ENCODE measurements at places on chromosomes 12 and 14.

DNA sequence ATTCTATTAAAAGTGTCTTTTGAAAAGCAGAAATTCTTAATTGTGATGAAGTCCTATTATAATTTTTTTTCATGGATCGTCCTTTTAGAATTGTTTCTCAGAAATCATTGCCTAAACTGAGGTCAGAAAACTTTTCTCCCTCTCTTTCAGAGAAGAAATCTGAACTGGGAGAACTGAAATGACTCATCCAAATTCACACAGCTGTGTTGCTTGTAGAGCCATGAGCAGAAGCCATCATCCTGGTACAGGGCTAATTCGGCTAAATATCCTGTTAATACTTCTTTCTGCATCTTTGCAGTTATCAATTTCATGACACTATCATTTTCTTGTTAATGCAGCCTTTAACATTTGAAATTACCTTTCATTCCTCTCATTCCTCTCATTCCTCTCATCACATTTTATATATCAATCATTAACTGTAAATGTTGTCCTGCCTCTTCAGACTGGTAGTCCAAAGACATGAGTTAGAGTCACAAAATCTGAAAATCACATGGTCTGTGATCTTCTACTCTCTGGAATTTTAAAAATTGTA is 15.5 kb downstream of the SLC15A5 start:
- DNase-seq: no peak

- peak; percentile 43 for DNase-seq
Observed at GRCh38 chr12:121812320-121812871, 8.6 kb downstream of the SETD1B start.

- no peak for DNase-seq
Observed at GRCh38 chr12:66379616-66380015, 77.3 kb downstream of the HELB start.

- DNase-seq: no peak
Observed at GRCh38 chr12:77953528-77954205, 123.0 kb downstream of the NAV3 start.

GRCh38 chr14:63200035-63200740 is 4.1 kb upstream of the RHOJ start:
- no peak for DNase-seq

DNA sequence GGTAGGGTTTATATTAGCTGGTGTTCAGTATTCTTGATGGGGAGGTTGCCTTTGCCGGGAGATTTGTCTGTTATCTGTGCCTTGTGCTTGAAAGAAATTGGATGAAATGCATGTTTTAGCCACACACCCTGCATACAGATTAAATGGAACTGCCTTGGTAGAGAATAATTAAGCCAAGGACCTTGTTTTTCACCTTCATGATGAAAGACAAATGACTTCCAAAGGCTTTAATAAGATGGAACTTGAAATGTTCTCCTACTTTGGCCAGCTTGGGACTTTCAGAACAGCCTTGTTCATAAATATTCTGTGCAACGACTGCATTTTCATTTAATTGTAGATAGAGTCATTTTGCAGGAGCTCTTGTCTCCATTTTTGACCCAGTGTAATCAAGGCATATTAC is 21.2 kb downstream of the JDP2 start:
- no peak for DNase-seq

DNA sequence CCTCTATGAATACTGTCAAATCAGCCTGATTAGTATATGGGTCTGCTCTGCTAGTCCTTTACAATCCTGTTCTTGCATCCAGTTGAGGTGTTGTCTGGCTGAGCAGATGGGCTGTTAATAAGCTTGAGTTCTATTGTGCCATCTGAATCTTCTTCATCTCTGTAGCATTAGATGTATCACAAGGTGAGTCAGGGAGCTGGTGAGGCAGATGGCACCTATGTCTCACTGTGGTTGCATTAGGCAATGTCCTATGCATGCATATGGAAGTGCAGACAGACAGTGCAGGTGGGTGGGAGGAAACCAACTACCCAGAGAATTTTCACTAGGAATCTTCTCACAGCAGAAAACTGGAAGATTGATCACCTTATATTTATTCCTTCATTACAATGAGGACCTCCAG is 165.7 kb upstream of the STXBP6 start:
- DNase-seq: no peak

DNA sequence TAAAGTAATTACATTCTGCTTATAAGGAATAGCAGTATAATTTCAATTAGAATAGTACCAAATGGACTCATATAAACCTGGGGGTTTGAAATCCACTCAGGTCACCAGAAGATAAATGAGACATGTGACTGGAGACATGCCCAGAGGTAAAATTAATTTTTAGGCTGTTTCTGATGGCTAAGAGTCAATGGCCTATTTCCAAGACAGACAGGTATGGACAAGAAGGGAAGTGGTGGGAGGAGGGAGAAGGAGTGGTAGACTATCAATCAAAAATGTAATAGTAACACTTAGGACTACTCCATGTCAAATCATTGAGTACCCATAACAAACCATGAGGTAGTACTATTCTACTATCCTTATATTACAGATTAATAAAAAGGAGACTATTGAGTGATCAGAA is 544.0 kb downstream of the GALC start:
- DNase-seq: no peak

GRCh38 chr14:71758229-71758951 is 173.8 kb upstream of the RGS6 start:
- DNase-seq: no peak

- DNase-seq: no peak
Observed at GRCh38 chr12:79886917-79887519, 47.9 kb downstream of the PPP1R12A start.

GRCh38 chr14:95338436-95338835 is 18.7 kb upstream of the CLMN start:
- no peak for DNase-seq

- DNase-seq: no peak
Observed at GRCh38 chr12:76329159-76329558, 19.1 kb downstream of the BBS10 start.

DNA sequence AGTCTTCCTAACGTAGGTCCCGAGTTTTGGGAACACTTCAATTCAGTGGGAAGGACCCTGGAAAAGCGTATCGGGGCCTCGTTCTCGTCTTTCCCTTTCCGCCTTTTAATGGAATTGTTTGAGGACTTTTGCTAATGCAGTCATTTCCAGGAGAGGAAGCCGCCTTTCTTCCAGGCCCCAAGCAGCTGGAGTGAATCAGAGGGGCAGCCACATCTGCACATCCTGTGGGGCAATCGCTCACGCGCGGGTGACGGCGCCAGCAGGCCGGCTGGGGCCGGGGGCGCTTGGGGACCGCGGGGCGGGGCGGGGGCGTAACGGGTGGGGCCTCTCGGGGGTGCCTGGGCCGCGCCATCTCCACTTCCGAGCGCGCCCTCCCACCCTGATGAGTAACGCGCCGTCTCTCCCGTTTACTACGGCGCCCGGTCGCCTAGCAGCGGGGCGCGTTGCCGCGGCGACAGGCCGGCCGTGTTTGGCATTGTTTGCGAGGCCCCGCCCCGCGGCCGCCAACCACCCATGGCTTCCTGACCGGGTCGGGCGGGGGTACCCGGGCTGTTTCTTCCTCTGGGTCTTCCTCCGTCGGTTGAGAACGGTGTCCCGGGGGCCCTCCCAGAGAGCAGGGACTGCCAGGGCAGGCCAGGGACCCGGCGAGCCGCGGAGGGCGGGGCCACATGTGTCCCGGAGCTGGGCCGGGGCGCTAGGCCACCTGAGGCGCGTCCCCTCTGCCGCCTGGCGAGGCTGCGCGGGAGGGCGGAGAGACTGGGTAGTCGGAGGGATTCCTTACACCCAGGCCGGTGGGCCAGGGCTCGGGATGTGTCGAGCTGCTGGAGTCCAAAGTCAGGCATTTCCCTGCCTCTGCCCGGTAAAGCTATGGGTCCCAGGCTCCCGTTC is 2.3 kb downstream of the GSG1 start:
- peak; percentile 95 for DNase-seq

GRCh38 chr12:57146092-57146491 is 1.3 kb downstream of the LRP1-AS start:
- DNase-seq: no peak

- peak; percentile 25 for DNase-seq
Observed at GRCh38 chr12:9039397-9039977, 50.1 kb downstream of the KLRG1 start.

DNA sequence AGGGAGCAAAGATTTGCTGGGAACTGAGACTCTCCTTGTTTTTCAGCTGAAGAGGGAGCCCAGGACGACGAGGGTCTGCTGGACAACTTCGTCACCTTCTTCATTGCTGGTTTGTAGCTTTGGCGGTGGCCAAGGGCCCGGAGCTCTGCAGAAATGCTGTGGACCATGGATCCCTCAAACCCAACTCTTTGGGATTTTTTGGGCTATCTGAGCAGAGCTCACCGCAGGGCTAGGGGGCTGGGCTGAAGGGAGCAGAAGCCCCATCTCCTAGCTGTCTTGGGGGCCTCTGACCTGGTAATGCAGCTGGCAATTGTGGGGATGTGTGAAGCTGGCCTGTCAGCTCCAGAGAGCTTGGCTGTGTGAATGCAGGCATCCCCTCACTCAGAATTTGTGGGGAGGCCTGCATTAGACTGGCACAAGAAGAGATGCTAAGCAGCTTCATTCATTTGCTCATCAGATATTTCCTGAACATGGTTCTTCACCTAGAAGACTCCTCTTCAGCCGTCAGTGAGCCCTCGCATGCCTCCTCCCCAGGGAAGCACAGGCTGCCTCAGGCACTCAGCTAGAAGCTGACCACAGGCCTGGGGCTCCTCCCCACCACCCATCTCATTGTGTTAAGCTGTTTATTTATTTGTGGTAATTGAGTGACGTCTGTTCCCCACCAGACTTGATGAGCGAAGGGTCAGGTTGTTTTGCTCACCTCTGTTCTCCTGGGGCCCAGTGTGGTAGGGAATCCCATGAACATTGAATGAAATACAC is 32.2 kb downstream of the CYP46A1 start:
- no peak for DNase-seq

DNA sequence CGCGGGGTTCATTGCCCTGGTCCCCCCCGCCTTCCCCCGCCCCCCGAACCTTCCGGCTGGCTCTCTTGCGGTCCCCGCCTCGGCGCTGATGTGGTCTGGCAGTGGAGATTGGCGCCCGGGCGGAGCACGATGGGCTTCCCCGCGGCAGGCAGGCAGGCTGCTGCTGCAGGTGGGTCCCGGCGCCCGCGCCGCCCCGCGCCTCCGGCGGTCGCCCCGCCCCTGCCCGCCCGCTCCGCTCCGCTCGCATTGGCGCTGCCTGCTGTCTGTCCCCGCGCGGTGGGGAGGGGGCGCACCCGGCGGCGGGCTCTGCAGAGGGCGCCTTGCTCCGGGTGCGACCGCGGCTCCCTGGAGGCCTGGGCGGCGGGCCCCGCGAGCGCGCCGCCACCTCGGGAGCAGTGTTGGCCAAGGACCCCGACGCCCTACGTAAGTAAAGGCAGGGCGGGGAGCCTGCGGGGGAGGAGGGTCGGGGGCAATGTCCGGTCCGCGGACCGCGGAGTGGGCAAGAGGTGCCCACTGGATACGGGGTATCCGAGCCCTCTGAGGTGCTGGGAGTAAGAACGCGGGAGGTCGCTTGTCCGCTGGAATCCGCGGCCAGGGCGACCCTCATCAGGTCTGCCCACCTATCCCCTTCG is at the start of gene AKAP5:
Gene AKAP5, plus strand, starts transcription at position 309 of the 632 bp plus-strand sequence. CDS start 2,896 bp downstream, outside the sequence.
- DNase-seq: peak; percentile 78

GRCh38 chr12:131753757-131754156 is 42.9 kb downstream of the SFSWAP start:
- DNase-seq: no peak

DNA sequence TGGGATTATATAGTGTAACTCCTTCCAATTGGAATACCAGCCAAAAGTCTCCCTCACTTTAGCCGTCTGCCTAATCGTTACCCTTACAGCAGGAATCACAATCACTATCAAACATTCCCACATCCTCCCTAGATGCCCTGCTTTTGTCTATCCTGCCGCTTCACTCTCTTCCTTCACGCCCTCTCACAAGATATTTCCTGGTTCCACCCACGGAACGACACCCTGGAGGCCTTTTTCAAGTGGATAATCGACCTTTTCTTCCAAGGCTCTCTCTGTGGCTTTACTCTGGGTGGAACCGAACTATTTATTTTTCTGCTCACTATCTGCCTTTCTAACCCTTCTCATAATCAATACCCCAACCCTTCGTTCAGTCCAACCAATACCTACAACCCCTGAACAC is 58.9 kb downstream of the MOK start:
- no peak for DNase-seq

GRCh38 chr12:106490264-106490663 is 92.5 kb upstream of the RFX4 start:
- no peak for DNase-seq

DNA sequence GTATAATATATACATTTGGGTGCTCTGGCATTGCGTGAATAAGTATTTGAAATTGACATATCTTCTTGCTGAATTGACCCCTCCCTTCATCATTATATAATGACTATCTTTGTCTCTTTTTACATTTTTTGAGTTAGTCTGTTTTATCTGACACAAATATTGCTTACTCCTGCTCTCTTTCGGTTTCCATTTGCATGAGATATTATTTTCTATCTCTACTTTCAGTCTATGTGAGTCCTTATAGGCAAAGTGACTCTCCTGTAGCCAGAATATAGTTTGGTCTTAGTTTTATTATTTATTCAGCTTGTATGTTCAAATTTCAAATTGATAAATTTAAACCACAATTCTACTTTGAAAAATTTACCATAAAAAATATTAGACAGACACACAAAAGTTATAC is 491.0 kb downstream of the NAV3 start:
- DNase-seq: no peak

GRCh38 chr14:99688629-99689028 is 4.5 kb downstream of the CYP46A1 start:
- no peak for DNase-seq

DNA sequence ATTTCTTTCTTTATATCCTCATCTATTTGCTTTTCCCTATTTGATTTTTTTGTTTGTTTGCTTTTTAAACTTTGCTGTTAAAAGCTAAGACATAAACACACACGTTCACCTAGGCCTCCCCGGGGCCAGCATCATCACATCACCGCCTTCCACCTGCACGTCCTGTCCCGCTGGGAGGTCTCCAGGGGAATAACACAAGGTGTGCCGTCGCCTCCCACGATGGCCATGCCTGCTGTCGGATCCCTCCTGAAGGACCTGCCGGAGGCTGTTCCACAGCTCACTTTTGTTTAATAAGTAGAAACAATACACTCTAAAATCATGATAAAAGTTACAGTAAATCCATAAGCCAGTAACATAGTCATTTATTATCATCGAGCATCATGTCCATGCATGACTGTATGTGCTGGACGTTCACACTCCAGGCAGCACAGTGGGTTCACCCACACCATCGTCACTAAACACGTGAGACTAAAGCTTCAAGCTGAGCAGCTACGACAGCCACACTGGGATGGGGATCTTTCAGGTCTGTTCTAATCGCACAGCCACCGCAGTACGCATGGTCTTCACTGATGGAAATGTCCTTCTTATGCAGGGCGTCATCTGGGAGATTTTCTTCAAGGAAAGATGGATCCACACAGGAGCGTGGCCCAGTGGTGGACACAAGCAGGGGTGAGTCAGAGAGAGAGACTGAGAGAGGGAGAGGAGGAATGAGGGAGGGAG is 3.6 kb downstream of the RIMBP2 start:
- DNase-seq: no peak

GRCh38 chr12:49609875-49610154 is 4.4 kb upstream of the FAM186B start:
- DNase-seq: no peak

- DNase-seq: no peak
Observed at GRCh38 chr14:91470216-91470615, 39.9 kb downstream of the PPP4R3A start.
